Foreskin keratinocyte (primary cell): ENCODE measurements at places on chromosomes 5 and 9. TPM values are rescaled to one million over a fixed set of nuclear protein-coding genes. Genes with fewer than 3 reads are reported as not detected.

RCL1 gene
- total RNA-seq: 18.1 and 22.2 TPM in 2 replicates

CKMT2 gene
- not detected in 2 replicates for total RNA-seq

THBS4 gene
- 0.67 and 1.1 TPM in 2 replicates for total RNA-seq

DAB2IP gene
- total RNA-seq: 26.5 and 26.6 TPM in 2 replicates

ADAM19 gene
- 9.1 and 31.0 TPM in 2 replicates for total RNA-seq

SWI5 gene
- 25.6 and 29.9 TPM in 2 replicates for total RNA-seq

SUSD3 gene
- 0.11 and 0.44 TPM in 2 replicates for total RNA-seq

ADRB2 gene
- total RNA-seq: 20.4 and 36.9 TPM in 2 replicates

ZNF79 gene
- 8.5 and 9.8 TPM in 2 replicates for total RNA-seq

OLFML2A gene
- total RNA-seq: 1.3 and 3.1 TPM in 2 replicates

BTNL3 gene
- not detected in 2 replicates for total RNA-seq

GABRP gene
- total RNA-seq: not detected in 2 replicates

EIF4E1B gene
- total RNA-seq: not detected in 2 replicates

STOML2 gene
- total RNA-seq: 145 and 188 TPM in 2 replicates

FCN1 gene
- total RNA-seq: not detected in 2 replicates

EGR1 gene
- total RNA-seq: 19.5 and 20.4 TPM in 2 replicates

SLC46A2 gene
- total RNA-seq: not detected in 2 replicates

LURAP1L gene
- 3.6 TPM in 2 replicates for total RNA-seq

NR6A1 gene
- total RNA-seq: 0.68 and 1.0 TPM in 2 replicates

DPYSL3 gene
- 29.4 and 53.6 TPM in 2 replicates for total RNA-seq

ZNF367 gene
- total RNA-seq: 11.7 and 11.9 TPM in 2 replicates

PCDHGA11 gene
- 1.7 and 2.7 TPM in 2 replicates for total RNA-seq

SCGB3A1 gene
- not detected in 2 replicates for total RNA-seq

CLIC3 gene
- total RNA-seq: 0.95 and 1.7 TPM in 2 replicates

PCDHB5 gene
- total RNA-seq: 0.04 and 0.10 TPM in 2 replicates

FBP1 gene
- not detected in 2 replicates for total RNA-seq

PCDHA1 gene
- total RNA-seq: not detected in 2 replicates

FGD3 gene
- 0.11 and 0.20 TPM in 2 replicates for total RNA-seq

CCL19 gene
- total RNA-seq: not detected in 2 replicates

FGF10 gene
- total RNA-seq: not detected in 2 replicates

OR2Y1 gene
- not detected in 2 replicates for total RNA-seq

DMRT3 gene
- total RNA-seq: not detected in 2 replicates

CYLC2 gene
- total RNA-seq: not detected in 2 replicates

ETF1 gene
- total RNA-seq: 116 and 125 TPM in 2 replicates

CACNA1B gene
- 0.03 and 0.04 TPM in 2 replicates for total RNA-seq
